Mammary epithelial cell (primary cell): ENCODE measurements at places on chromosomes 6 and 20.

DNA sequence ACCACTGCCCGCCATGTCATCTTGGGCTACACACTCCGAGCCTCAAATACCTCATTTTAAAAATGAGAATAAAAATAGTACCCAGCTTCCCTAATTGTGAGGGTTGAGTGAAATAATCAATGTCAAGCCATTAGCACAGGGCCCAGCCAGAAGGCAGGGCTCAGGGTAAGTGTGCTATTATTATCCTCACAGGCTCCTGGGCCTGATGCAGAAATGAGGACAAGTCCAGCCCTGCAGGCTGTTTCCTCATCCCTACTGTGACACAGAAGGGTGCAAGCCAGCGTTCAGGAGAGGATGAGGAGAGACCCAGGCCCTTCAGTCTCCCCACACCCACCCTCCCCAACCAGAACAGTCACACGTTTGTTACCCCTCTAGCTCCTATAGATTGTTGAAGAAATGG lies 4.0 kb downstream of the DLK2 start:
- DNase-seq, result no peak

DNA sequence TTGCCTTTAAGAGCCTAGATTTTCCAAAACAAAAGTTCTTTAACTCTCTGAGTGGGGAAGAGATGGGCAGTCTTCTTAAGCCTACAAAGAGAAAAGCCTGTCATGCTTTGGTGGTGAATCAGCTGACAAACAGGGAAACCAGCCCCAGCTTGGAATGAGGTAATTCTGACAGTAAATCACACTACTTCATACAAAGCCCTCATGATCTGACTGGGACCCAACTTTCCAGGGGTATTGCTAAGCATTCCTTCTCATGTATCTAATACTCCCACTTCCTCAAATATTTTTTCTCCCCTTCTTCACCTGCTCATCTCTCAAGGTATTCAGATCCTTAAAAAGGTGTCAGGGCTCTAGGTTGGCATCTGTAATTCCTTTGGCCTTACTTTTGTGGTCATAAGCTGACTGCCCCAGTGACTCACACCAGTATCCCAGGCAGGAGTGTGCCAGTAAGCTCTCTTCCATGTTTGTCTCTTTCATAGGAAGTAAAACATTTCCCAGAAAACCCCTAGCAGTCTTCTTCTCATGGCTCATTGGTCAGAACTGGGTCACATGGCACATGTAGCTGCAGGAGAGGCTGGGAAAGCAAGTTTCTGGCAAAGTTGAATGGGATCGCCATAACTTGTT lies 15.0 kb upstream of the TBC1D22B start:
- DNase-seq, result peak; percentile 97

- DNase-seq, result no peak
Measured at GRCh38 chr6:122339661-122340060, 59.8 kb upstream of the HSF2 start.

GRCh38 chr20:58130156-58130555 lies 98.3 kb downstream of the ANKRD60 start:
- DNase-seq, result no peak

DNA sequence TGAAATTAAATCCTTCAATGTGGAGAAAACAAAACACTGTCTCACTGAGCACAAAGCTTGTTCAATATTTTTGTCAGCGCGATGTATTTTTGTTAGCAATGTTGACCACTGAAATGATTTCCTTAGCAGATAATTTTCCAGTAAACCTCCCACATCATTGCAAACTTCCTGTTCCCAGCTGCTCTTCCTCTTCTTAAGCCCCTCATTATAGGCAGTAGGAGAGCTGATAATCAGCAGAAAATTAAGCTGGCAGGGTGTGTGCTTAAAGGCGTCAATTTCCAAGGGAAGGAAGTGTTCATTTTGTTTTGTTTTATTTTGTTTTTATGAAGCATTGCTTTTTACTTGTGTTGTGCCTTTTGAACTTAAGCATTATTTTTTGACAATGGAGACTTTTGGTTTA lies 29.1 kb upstream of the TMEM14A start:
- DNase-seq, result no peak

DNA sequence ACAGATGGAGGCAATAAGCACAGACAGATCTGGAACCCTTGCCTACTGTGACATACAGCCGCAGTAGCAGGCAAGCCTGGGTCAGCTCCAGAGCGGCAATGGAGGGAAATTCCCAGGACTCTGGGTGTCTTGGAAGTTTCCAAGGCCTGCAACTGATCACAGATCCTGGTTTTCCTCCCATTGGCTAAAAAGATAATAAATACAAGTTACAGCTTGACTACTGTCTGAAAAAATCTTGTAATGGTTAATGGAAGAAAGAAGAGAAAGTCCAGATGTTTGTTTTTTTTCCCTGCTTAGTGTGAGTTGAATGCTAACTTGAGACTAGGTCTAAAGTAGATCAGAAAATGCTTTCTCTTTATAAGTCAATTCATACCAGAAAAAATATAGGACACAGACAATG lies 307.6 kb downstream of the ALDH8A1 start:
- peak; percentile 52 for DNase-seq

DNA sequence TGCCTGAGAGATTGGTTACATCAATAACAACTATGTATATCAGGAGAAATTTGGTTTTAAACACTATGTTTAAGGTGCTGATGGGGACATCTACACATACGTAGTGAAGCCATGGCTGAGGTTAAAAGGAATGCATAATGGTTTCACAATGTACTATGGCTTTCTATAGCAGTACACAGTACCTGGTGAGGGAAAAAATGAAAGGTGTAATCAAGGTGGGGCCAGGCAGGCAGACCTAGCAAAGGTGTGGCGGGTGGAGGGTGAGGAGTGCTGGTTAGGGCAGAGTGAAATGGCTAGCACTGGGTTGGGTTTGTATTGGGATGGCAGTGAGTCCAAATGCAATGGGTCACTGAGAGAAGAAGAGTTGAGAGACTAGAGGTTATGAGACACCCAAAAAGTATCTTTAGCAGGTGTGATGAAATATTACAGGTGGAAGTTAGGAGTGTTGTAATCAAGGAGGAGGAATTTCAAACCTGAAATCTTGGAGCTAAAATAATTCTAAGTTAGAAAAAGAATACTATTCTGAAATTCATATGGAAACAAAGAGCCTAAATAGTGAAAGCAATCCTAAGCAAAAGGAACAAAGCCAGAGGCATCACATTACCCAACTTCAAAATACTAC lies 22.3 kb downstream of the PAQR8 start:
- DNase-seq, result no peak
